ENCODE measurements at places on chromosomes 5 and 9.

DNA sequence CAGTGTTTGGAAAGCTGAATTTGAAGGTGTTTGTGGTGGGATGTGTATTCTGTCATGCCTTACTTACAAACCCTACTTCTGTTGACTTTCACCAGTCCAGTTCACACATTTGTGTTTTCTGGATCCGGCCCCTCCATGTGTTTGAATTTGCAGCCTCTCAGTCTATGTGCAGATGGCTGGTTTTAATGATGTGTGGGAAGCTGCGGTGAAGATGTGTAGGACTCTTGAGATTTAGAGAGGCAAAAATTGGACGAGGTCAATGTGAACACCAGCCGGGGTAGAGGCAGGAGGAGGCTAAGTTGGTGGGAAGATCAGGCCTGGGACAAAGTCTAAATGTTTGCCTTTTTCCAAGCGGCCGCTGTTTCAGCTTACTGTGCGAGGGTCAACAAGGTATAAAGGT is 115.4 kb upstream of the KLF9 start:
- DNase-seq, result no peak
- no peak overlapping the region for H3K27ac ChIP-seq
- H3K27me3 ChIP-seq, result no peaks in the 10 kb centered on the region
- no peak overlapping the region for H3K4me3 ChIP-seq

- DNase-seq, result no peak
- H3K4me3 ChIP-seq, result no peak overlapping the region
- peaks cover 24% of the 10 kb centered on the region for H3K4me1 ChIP-seq
- H3K27ac ChIP-seq, result no peak overlapping the region
These were observed 207.1 kb upstream of the PAPPA start for GRCh38 chr9:115946530-115946929.

DNA sequence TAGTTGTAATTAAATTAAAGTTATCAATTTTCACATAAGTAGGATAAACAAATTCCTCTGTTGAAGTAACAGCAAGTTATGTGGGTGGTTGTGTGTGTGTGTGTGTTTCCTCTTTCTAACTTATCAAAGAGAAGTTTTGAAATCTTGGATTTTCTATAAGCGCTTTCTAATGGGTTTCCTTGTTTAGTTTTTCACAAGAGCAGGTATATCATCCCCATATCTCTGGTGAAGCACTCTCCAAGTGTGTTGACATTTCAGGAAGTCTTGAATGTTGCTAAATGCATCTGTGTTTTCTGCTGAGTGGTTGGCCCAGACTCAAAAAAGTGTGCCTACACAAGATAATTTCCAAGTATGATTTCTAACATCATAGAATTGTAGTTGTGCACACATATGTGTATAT is 43.3 kb downstream of the PRDM6 start:
- H3K27me3 ChIP-seq, result no peaks in the 10 kb centered on the region
- no peak for DNase-seq
- no peak overlapping the region for H3K4me3 ChIP-seq

GRCh38 chr5:58836351-58836750 is 253.5 kb downstream of the RAB3C start:
- H3K27me3 ChIP-seq, result no peaks in the 10 kb centered on the region
- H3K36me3 ChIP-seq, result no peaks in the 10 kb centered on the region
- H3K4me1 ChIP-seq, result no peaks in the 10 kb centered on the region
- no peak for DNase-seq

- no peak overlapping the region for H3K4me3 ChIP-seq
- no peak overlapping the region for H3K27ac ChIP-seq
- H3K27me3 ChIP-seq, result no peaks in the 10 kb centered on the region
- peaks cover 23% of the 10 kb centered on the region for H3K4me1 ChIP-seq
- H3K36me3 ChIP-seq, result no peaks in the 10 kb centered on the region
These were observed 69.6 kb upstream of the PJA2 start for GRCh38 chr5:109479260-109479860.

GRCh38 chr5:31530541-31531265 is 1.2 kb downstream of the DROSHA start:
- peaks cover 49% of the 10 kb centered on the region for H3K36me3 ChIP-seq
- no peaks in the 10 kb centered on the region for H3K27me3 ChIP-seq
- peak; percentile 4 for DNase-seq
- H3K27ac ChIP-seq, result peak overlapping the region; percentile 69
- H3K4me1 ChIP-seq, result peaks cover 16% of the 10 kb centered on the region

GRCh38 chr5:40321514-40321913 is 358.2 kb upstream of the PTGER4 start:
- no peak overlapping the region for H3K27ac ChIP-seq
- H3K4me3 ChIP-seq, result no peak overlapping the region
- H3K36me3 ChIP-seq, result no peaks in the 10 kb centered on the region
- H3K27me3 ChIP-seq, result no peaks in the 10 kb centered on the region
- no peak for DNase-seq

DNA sequence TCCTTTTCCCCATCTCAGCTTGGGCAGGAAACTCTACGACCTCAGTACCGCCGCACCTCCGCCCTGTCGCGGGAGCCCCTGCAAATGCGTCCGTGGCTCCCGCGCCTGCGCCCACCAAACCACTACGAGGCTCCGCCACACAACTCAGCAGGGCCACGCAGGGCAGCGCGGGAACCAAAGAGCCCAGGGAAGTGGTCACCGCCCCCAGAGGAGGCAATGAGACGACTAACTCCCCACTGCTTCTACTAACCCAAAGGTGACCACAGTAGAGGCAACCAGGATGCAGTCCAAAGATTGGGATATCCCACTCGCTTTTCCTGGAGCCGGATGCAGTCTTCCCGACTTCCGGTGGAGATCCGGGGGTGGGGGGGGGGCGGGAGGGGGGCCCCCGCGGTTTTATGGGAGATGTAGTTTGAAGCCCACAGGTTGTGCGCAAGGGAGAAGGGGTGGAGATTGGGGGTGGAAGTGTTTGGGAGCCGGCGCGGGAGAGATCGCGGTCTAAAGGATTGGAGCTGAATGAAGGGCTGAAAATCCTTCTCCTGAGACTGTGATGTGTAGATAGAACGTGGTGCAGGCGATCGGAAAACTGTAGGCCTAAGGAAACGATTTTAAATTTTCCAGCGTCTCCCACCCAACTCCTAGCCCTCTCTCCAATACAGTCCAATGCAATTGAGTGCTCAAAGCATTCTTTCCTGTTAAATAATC is at the start of gene NUDT12:
NUDT12 (minus strand) TSS at position 337 of the 705 bp plus-strand sequence. CDS start 2,541 bp downstream, outside the sequence.
- H3K27ac ChIP-seq, result peak within 1 kb of the TSS; percentile 85
- no peaks in the 10 kb centered on the region for H3K36me3 ChIP-seq
- peak; percentile 87 for DNase-seq
- H3K4me1 ChIP-seq, result no peaks in the 10 kb centered on the region
- no peaks in the 10 kb centered on the region for H3K27me3 ChIP-seq

DNA sequence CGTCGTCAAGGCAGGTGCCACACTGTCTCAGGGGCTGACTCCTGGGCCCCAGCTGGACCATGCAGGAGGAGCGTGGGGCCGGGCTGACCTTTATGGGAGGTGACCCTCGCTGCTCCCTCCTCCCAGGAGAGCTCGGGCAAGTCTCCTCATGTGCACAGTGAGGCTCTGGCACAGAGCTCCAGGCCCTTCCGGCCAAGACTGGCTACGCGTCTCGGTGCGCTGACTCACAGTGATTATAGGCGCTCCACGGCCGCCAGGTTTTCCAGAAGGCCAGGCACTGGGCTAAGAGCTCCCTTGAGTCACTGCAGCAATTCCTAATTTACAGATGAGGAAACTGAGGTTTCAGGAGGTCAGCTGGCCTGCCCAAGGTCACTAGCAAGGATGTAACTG is 47.4 kb downstream of the VAV2 start:
- DNase-seq, result no peak
- H3K27ac ChIP-seq, result no peak overlapping the region
- H3K4me1 ChIP-seq, result no peaks in the 10 kb centered on the region
- no peaks in the 10 kb centered on the region for H3K36me3 ChIP-seq

- peaks cover 5% of the 10 kb centered on the region for H3K4me1 ChIP-seq
- DNase-seq, result no peak
- no peak overlapping the region for H3K4me3 ChIP-seq
- H3K36me3 ChIP-seq, result no peaks in the 10 kb centered on the region
- H3K27ac ChIP-seq, result no peak overlapping the region
These were observed 50.1 kb downstream of the ST8SIA4 start for GRCh38 chr5:100852988-100853449.

GRCh38 chr5:106833517-106833916 is 837.2 kb downstream of the EFNA5 start:
- H3K36me3 ChIP-seq, result no peaks in the 10 kb centered on the region
- H3K4me3 ChIP-seq, result no peak overlapping the region
- no peaks in the 10 kb centered on the region for H3K4me1 ChIP-seq
- H3K27me3 ChIP-seq, result no peaks in the 10 kb centered on the region

DNA sequence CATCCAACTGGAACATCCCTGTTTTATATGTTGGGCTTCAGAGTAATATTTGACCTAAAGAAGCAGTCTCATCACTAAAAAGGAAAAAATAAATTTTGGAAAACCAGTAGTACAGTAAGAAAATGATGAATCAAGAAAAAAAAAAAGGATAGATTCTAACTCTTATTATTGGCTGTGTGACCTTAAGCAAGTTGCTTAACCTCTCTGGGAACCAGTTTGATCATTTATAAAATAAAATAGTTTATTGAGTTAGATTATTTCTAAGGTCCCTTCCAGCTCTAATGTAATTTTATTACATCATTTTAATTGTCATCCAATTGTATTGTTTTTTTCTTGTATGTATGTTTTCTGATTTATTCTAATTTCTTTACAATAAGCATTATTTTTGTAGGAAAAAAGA is 127.0 kb downstream of the PRELID2 start:
- H3K4me3 ChIP-seq, result no peak overlapping the region
- no peaks in the 10 kb centered on the region for H3K4me1 ChIP-seq
- H3K36me3 ChIP-seq, result no peaks in the 10 kb centered on the region
- no peak for DNase-seq

GRCh38 chr5:15887093-15887492 is 292.5 kb downstream of the MARCHF11 start:
- H3K27me3 ChIP-seq, result no peaks in the 10 kb centered on the region
- no peak for DNase-seq
- no peaks in the 10 kb centered on the region for H3K36me3 ChIP-seq
- no peak overlapping the region for H3K4me3 ChIP-seq
- H3K27ac ChIP-seq, result no peak overlapping the region

DNA sequence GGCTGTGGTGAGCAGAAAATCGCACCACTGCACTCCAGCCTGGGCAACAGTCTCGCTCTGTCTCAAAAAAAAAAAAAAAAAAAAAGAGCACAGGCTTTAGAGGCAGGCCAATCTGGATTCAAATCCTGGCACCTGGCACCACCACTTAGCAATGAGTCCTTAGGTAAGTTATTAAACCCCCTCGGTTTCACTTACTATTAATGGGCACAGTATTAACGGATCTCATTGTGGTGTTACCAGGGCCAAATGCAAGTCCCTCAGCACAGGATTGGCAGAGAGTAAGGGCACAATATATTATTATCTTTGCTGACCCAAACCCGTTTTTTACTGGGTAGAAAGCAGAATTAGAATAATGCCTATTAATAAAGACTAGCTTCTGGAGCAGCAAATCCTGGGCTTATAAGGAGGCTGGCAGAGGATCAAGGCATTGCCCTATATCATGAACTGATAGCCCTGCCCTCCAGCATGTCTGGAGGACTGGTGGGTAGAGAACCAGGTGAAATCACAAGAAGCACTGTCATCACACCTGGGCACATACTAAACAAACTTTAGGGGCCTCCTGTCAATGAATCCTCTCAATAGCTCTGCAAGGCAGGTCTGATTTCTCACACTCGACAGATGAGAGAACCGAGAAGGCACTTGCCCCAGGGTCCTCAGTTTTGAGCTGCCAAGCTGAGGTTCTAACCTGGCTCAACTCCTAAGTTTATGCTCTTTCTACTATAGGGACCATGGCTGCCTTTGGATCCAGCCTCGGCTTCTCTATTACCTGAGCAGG is 17.7 kb downstream of the PCDHGC5 start:
- no peak for DNase-seq
- H3K27ac ChIP-seq, result peak overlapping the region; percentile 85
- no peaks in the 10 kb centered on the region for H3K27me3 ChIP-seq
- peaks cover 35% of the 10 kb centered on the region for H3K4me1 ChIP-seq
- no peak overlapping the region for H3K4me3 ChIP-seq

- no peak for DNase-seq
- no peaks in the 10 kb centered on the region for H3K4me1 ChIP-seq
- no peaks in the 10 kb centered on the region for H3K36me3 ChIP-seq
- H3K27ac ChIP-seq, result no peak overlapping the region
- no peaks in the 10 kb centered on the region for H3K27me3 ChIP-seq
These were observed 135.6 kb upstream of the SMARCA2 start for GRCh38 chr9:1879501-1879900.

DNA sequence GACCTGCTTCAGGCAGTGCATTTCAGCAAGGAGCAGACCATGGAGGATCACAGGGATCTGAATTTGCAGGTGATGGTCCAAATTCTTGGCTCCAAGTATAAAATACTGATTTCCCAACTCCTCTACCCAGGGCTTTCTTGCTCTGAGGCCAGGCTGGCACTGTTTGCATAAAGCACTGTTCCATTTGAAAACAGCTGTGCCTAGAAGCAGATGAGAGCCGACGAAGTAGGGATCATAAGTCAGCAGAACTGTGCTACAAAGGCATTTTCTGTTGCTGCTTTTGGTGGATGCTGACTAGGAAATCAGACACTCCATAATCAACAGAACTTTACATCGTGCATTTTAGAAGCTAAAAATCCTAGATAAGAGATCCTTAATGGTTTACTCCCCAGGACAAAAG is 126.4 kb downstream of the MAT2B start:
- H3K4me1 ChIP-seq, result no peaks in the 10 kb centered on the region
- DNase-seq, result no peak
- H3K4me3 ChIP-seq, result no peak overlapping the region
- no peaks in the 10 kb centered on the region for H3K36me3 ChIP-seq
- peaks cover 79% of the 10 kb centered on the region for H3K27me3 ChIP-seq

- no peaks in the 10 kb centered on the region for H3K4me1 ChIP-seq
- no peak overlapping the region for H3K4me3 ChIP-seq
- DNase-seq, result no peak
- H3K36me3 ChIP-seq, result no peaks in the 10 kb centered on the region
These were observed 197.0 kb downstream of the MCTP1 start for GRCh38 chr5:95087816-95088317.

DNA sequence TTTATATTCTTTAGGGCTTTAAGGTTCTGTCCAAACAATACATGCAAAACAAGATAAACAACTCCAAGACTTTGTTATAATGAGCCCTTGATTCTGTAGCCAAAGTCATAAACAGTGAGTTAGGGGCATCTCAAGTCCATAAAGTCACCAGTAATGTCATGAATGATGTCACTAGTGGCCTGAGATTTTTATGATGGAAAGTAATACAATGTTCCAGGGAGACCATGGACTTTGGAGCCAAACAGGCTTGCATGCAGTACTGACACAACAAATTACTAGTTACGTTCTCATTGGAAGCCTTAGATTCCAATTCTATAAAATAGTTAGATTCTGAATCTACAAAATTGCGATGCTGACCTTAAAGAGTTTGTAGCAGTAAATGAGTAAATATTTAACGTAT is 280.0 kb downstream of the HINT1 start:
- H3K27ac ChIP-seq, result no peak overlapping the region

- no peak overlapping the region for H3K27ac ChIP-seq
- H3K36me3 ChIP-seq, result no peaks in the 10 kb centered on the region
- H3K4me1 ChIP-seq, result no peaks in the 10 kb centered on the region
- no peaks in the 10 kb centered on the region for H3K27me3 ChIP-seq
These were observed 27.9 kb upstream of the KLF9 start for GRCh38 chr9:70442328-70442848.

- no peaks in the 10 kb centered on the region for H3K4me1 ChIP-seq
- DNase-seq, result no peak
- no peaks in the 10 kb centered on the region for H3K36me3 ChIP-seq
- H3K27me3 ChIP-seq, result peaks cover 86% of the 10 kb centered on the region
These were observed 4.1 kb downstream of the PRUNE2 start for GRCh38 chr9:76901801-76902200.

- H3K36me3 ChIP-seq, result no peaks in the 10 kb centered on the region
- no peak overlapping the region for H3K27ac ChIP-seq
- DNase-seq, result no peak
- H3K4me1 ChIP-seq, result peaks cover 13% of the 10 kb centered on the region
- H3K27me3 ChIP-seq, result no peaks in the 10 kb centered on the region
- H3K4me3 ChIP-seq, result no peak overlapping the region
These were observed 31.0 kb upstream of the RXRA start for GRCh38 chr9:134295101-134295745.

All from A673 (cell line).